ENCODE measurements at places on chromosomes 1 and 21. TPM values are rescaled to one million over a fixed set of nuclear protein-coding genes. Genes with fewer than 3 reads are reported as not detected.

The FNDC5 gene
- 0.96 TPM for total RNA-seq

DNA sequence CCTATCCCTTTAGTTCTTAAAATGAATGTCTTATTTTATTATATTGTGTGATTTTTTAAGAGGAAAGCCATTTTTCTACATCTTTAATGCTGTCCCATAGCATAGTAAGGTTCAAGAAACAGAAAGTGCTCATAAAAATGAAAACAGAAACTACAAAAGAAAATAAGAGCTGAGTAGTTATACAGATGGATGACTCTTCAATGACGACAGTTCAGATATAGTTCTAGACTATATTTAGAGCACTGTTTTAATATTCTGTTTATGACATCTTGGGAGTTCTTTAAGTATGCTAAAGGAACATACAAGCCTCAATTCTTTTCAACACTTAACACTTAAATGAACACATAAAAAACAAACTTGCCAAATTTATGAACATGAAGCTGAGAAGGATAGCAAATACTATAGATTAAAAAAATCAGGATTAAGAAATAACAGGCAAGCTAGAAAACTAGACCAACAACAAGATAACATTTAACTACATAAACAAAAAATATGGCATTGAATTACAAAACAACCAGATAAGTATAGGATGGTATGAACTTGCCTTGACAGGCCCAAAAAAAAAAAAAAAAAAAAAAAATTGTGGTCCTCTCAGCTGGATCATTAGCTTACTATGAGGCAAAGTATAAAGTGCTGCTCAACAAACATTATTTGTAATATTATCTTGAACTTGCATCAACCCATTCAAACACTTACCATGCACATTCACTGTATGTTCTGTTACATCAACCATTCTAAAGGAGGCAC lies 87.9 kb downstream of the ZZZ3 start:
- no peaks in the 10 kb centered on the region for H3K4me1 ChIP-seq
- DNase-seq, result no peak
- no peak overlapping the region for H3K4me3 ChIP-seq
- no peaks in the 10 kb centered on the region for H3K36me3 ChIP-seq
- H3K27ac ChIP-seq, result no peak overlapping the region

DNA sequence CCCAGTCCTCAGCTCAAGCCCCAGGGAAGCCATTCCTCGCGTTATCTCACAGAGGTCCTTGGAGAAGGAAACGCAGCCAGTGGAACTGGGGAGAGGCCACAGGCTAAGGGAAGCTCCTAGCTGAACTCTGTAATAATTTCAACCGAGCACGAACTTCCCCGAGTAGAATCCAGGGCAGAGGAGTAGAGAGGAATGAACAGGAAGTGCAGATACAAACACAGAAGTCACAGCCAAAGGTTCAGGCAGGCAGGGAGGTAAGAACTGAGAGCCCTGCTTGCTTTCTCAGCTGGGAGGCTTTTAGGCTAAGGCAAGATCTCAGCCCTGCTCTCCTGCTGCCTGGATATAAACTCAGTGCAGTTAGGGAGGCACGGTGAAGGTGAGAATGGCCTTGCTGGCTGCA lies 23.7 kb downstream of the WARS2 start:
- no peak overlapping the region for H3K27ac ChIP-seq
- no peaks in the 10 kb centered on the region for H3K36me3 ChIP-seq
- no peak overlapping the region for H3K4me3 ChIP-seq

DNA sequence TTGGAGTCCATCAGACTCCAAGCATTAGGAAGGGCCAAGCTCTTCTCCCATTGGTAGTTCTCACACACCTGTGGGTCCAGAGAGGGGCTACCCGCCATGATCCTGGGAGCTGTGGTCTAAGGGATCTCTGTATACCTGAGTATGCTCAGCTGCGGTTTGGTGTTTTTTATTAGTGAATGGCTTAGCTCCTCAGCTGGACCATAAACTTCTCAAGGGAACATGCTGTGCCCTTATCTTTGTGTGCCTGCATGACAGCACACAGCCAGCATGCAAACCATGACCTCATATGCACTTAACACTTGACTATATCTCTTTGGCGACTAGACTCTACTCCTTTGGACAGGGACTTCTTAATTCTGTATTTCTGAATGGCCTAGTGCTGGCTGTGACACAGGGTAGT lies 94.5 kb downstream of the CD58 start:
- no peak overlapping the region for H3K4me3 ChIP-seq
- H3K27ac ChIP-seq, result no peak overlapping the region
- DNase-seq, result no peak
- no peaks in the 10 kb centered on the region for H3K36me3 ChIP-seq

- H3K36me3 ChIP-seq, result no peaks in the 10 kb centered on the region
- no peak overlapping the region for H3K27ac ChIP-seq
- DNase-seq, result peak; percentile 45
Observed at GRCh38 chr1:96236156-96236739, 485.3 kb upstream of the PTBP2 start.

DNA sequence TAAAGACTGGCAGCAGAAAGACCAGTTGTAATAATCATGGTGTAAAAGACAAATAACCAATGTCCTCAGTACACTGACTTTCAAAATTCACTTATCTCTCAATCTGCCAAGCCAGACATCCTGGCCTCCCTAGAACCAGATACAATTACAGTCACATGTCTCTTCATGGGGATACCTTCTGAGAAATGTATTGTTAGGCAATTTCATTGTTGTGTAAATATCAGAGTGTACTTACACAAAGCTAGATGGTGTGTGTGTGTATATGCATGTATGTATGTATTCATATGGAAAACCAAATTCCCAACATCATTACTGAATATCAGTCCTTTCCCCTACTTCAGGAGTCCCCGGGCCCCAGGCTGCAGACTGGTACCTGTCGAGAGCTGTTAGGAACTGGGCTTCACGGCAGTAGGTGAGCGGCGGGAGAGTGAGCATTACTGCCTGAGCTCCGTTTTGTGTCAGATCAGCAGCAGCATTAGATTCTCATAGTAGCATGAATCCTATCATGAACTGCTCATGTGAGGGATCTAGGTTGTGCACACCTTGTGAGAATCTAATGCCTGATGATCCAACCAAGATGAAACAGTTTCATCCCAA lies 65.3 kb upstream of the ZNF326 start:
- no peaks in the 10 kb centered on the region for H3K27me3 ChIP-seq
- H3K4me3 ChIP-seq, result no peak overlapping the region
- H3K36me3 ChIP-seq, result no peaks in the 10 kb centered on the region
- no peaks in the 10 kb centered on the region for H3K4me1 ChIP-seq

DNA sequence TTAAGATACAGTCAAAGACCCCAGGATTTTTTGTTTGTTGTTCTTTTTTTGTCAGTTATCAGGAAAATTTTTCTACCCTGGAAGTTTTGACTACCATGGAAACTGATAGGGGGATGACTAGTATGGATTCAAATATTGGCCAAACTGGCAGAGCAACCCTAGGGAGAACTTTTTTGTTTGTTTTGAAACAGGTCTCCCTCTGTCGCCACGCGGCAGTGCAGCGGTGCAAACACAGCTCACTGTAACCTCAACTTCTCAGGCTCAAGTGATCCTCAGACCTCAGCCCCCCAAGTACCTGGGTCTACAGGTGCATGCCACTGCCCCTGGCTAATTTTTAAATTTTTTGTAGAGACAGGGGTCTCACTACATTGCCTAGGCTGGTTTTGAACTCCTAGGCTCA lies 46.6 kb downstream of the TOR3A start:
- no peak overlapping the region for H3K4me3 ChIP-seq
- H3K36me3 ChIP-seq, result peaks cover 39% of the 10 kb centered on the region
- H3K27me3 ChIP-seq, result no peaks in the 10 kb centered on the region
- DNase-seq, result no peak

DNA sequence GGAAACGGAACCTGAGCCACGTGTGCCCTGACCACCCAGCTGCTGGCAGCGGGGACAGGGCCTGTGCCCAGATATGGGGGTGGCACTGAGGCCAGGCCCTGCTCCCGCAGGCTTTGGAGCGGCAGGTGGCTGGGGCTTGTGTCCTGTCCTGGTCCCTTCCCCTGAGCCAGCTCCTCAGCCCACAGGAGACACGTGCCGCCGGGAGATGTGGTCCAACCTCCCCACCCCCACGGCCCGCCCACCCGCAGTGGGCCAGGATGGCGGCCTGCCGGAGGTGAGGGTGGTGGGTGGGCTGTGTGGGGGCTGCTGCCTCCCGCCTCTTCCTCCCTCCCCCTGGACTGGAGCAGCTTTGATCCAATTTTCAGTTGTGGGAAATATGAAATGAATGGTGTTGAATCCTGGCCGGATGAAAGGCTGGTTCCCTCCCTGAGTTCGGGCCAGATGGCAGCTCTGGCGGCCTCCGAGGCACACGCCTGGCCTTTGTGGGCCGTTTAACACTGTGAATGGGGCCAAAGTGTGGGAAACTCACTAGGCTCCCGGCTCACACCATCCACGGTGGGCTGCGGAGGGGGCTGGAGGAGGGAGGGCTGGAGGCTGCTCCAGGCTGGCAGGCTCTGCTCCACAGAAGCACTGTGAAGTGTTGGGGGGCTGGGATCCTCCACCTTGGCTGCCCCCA lies 2.6 kb upstream of the HES5 start:
- no peak overlapping the region for H3K4me3 ChIP-seq
- no peak for DNase-seq
- H3K36me3 ChIP-seq, result no peaks in the 10 kb centered on the region
- peaks cover 40% of the 10 kb centered on the region for H3K4me1 ChIP-seq
